LoVo (cell line): ENCODE measurements at places on chromosomes 11 and 22.

GRCh38 chr11:19829109-19829837, 116.6 kb downstream of the NAV2 start:
- peak; percentile 9 for DNase-seq

DNA sequence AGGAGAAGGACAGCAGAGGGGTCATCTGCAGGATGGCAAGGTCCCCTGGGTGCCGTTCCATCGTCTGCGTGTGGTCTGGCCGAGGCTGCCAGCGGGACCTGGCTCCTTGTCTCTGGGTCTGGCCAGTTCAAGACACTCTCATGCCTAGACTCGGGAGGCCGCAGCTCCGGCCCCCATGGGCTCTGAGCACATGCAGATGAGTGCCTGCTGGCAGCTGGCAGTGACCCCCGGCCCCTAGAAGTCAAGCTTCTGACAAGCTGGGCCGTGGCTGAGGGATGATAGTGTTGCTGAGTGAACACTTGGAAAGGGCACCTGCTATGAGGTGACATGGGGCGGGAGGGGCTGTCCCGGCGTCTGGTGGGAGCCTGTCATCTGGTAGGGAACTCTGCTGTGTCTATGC, 1180.6 kb downstream of the BRD1 start:
- no peak for DNase-seq

GRCh38 chr11:115321605-115322289, 182.5 kb downstream of the CADM1 start:
- no peak for DNase-seq

- DNase-seq = no peak
Observed at GRCh38 chr11:35265755-35266454, 126.9 kb downstream of the CD44 start.

DNA sequence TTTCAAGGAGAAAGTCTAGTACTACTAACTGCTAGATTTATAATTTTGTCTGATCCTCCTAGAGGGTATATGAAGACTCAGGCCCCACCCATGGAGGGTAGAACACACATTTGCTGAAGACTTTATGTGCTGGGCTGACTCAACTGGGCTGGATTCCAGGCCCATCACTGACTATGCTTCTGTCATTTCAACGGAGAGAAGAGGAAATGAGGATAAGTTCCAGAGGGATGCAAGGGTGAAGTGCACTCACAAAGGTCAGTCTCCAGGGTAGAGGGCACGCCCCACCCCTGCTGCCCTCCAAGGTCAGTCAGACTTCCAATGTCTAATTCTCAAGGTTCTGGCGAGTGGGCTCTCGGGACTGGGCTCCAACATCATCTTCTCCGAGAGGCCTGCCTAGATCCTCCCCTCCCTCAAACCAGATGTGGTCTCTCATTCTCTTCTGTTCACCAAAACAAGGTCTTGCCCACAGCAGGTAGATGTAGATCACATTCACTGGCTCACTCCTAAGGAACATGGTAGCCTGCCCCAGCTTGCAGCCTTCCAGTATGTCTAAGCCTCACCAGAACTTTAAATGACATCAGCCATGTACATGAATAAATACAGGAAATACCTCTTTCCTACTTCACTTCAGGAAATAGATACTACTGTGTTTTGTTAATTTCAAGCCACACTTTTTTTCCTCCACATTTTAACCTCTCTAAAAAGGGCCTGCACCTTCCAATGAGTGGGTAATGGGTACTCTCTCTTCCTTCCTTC, 7.3 kb upstream of the C11orf86 start:
- peak; percentile 21 for DNase-seq

DNA sequence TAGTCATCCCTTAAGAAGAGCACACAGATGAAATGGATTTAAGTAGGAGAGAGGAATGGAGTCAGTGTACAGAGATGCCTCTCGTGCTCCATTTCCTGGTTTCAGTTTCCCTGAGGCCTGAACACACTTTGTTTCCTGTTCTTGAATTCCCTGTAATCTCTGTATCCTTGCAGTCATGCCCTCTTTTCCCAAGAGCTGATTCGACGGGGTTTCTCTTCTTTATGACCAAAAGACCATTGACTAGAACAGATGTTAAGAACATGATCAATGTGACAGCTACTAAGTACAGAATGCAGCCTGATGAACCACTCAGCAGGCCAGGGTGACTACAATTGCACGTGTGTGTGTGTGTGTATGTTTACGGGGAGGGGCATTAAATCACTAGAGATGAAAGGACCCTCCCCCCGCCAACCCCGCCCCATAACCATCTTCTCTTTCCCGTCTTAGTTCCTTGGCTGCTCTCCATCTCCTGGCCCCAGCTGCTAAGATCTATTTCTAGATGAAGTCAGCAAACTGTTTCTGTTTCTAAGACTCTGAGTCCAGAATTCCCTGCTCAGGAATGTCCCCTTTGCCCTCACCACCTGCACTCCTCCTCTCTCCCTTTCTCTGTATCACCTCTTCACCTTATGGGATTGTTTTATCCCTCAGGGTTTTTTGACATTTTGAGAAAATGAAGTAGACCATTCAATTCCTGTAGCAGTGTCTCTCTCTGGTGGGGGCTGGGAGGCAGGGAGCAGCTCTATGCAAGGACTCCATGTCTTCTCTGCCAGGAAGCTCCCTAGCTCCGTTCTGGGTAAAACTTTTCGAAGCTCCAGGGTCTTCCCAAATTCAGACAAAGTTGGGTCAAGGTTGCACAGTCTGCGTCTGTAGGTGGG, 26.0 kb downstream of the SLC22A6 start:
- DNase-seq = no peak

DNA sequence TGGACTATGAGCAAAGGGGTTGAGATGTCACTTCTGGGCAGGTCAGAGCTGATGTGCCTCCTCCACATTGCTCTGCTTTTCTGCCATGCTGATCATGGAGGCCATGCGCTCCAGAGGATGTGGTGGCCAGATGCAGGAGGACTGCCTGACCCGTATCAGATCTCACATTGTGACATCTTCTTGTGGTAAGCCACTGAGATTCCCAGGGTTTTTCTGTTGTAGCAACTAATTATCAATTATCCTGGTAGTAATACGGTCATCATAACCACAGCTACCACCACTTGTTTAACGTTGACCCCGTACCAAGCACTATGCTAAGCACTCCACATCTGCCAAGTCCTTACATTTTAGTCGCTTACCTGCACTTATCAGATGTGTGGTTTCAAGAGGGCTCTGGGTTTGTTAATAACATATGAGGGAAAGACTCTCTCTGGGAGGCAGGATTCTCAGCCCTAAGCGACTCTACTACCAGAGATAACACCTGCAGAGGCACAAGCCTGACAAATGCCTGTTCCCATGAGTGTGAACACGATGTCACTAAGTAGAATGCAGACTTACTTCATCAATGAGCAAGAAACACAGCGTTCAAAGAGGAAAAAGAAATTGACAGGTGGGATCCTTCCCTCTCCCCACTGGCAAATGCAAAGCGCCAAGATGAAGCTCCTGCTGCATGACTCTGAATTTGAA, 63.6 kb upstream of the TIMP3 start:
- DNase-seq = no peak

DNA sequence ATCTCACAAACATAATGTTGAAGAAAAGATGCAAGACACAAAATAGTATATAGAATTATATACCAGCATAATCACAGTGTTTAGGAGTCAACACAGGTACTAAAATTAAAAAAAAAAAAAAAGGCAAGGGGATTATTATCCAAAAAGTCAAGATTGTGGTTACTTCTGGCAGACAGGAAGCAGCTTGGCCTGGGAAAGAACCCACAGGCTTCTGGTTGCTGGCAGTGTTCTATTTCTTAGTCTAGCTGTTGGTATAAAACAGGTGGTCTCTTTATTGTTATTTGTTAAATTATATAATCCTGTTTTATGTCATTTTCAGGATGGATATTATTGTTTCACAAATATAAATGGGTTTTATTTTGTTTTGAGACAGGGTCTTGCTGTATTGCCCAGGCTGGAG, 54.0 kb downstream of the C11orf58 start:
- DNase-seq = no peak

GRCh38 chr11:27452147-27452546, 20.4 kb downstream of the LGR4 start:
- no peak for DNase-seq

- peak; percentile 38 for DNase-seq
Observed at GRCh38 chr22:23281406-23282088, 101.2 kb downstream of the BCR start.

GRCh38 chr22:45496451-45496941, 6.2 kb upstream of the FBLN1 start:
- no peak for DNase-seq

DNA sequence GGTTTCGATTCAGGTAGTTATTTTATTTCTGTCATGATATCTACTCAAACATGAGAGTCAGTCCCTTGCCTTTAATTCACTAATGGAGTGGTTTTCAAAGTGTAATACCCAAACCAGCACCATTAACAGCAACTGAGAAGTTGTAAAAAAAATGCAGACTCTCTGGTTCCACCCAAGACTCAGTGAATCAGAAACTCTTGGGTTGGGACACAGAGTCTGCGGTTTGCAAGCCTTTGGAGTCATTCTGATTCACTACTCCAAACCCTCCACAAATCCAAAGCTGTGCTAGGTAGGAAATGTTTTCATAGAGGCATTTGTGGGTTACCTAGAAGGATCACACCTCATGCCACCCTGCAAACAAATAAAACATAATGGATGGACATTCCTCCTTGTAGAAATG, 340.1 kb downstream of the NTM start:
- DNase-seq = no peak

DNA sequence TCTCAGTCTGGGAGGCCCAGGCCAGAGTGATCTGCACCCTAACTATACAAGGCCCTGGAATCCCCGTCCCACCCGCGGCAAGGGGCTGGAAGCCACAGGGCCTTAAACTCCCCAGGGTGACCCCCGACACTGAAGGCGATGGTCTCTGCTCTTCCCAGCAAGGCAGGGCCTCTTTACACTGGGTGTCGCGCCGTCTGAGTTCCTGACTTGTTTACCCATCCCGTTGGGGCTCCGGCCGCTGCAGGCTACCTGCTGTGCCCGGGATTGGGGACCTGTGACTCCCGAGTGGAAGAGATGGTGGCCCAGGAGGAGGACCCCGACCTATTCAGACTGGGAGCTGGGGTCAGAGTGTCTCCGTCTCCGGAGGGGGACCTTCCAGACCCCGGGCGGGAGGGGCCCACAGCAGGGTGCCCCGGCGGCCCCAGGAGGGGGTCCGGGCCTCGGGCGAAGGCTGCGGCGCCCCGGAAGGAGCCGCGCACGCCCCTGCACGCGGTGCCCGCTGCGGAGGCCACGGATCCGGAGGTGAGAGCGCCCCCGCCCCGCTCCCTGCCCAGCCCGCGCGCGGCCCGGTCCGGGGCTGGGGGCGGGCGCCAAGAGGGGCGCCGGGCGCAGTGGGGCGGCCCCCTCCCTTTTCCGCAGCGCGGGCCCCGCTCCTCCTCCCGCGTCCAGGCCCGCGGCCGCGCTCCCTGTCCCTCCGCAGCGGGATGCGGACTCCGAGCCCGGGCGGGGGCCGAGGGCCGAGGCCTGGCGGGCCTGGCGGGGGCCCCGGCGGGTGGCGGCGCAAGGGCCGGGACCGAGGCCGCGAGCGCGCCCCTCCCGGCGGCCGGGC, 560 bp upstream of the MPPED1 start:
- DNase-seq = no peak

DNA sequence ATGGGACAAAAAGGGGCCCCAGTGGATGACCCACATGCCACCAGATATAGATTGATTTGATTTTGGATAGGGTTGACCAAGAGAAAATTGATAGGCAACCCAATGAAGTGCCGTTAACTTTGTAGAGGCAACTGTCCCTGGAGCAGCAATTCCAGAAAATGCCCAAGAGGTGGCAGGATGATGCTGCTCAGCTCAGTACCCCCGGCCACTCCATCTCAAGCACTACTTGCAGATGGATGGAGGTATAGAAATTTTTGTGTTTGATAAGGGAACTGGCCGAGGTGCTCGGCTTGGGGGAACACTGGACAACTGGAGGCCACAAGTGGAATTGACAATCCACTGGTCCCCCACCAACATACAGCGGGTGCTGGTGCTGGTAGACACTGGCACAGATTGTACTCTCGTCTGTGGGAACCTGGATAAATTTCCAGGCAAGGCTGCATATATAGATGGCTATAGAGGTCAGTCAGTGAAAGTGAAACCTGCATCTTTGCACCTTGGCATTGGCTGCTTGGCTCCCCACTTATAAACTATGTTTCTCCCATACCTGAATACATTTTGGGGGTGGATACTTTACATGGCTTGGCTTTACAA, 86.3 kb downstream of the CCDC83 start:
- DNase-seq = no peak

DNA sequence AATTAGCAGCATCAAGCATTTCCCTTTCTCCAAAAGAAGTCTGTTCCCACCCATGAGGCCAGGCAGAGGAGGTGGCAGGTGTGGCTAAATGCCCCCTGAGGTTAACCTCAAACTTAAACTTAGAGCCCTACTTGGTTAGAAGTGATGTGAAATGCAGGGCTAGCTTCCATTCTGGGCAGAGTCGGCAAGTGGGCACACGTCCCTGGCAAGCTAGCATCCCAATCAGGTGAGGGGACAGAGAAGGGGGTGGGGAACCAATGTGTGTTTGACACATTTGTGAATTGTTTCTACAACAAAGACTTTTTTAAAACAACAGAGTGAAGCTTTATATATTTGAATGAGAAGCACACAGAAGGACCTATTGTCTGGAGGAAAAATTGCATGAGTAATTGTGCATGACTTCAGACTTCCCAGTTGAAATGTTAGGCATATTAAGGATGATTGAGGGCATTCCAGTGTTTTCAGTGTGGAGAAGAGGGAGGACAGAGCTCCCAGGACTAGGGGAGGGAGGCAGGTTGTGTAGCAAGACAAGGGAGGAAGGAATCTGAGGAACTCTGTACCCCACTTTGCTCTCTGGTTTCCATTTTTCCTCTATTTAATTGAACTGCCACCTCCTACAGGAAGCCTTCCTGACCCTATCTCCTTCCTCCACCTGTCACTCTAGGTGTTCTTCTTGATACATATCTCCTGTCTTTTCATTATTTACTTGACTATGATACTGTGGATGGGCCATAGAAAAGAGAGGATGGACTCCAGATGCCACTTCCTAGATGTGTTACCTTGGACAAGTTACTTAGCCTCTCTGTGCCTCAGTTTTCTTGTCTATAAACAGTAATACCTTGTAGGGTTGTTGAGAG, 83.3 kb upstream of the PICALM start:
- DNase-seq = no peak

DNA sequence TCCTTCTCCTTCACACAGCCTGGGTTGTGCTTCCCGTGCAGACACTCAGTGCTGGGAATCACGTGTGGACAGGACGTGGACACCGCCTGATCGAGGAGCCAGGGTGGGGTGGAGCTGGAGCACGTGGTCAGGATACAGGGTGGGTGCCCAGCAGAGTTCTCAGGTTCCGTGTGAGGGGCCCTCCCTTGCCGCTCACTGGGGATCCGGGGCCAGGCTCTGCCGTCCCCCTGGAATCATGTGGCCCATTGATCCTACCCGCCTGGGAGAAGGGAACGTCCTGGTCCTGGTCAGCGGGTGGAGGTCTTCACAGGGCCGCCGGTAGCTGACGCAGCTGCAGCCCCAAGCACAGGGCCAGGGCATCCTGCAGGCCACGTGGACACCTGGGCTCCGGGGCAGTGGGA, 397.7 kb downstream of the TBC1D22A start:
- DNase-seq = no peak
